Motor neuron (in vitro differentiated cells): ENCODE measurements at places on chromosomes 4 and X. TPM values are rescaled to one million over a fixed set of nuclear protein-coding genes. Genes with fewer than 3 reads are reported as not detected.

Gene CXorf65
- total RNA-seq, result not detected in 2 replicates

Gene MAOA
- total RNA-seq, result 0.31 TPM in 1 of 2 replicates, not detected in the other

Gene FRAS1
- 5.5 and 6.8 TPM in 2 replicates for total RNA-seq

Gene PNMA5
- 0.38 and 0.63 TPM in 2 replicates for total RNA-seq

Gene HELT
- not detected in 2 replicates for total RNA-seq

DNA sequence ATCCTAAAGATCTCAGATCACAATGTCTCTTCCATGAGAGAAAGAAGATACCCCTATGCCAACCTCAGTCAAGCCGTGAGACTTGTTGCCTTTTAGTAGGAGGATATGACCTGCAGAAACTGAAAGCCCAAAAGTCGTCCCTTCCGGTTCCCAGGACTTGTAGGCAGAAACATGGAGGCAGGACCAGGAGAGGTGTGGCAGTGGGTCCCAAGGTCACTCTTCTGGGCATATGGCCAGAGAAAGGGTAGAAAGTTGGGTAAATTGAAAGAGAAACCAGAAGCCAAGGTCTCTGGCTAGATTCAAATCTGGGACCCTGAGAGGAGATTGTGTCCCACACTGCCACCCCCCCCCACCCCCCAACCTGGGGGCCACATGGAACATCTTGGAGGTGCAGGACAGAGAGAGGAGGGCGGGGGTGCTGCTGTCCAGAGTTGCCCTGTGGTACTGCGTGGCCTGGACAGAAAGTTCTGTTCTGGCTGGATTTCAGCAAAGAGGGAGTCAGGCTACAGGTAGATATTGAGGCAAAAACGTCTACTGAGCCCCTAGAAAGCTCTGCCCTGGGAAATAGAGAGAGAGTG lies 55.4 kb downstream of the DDX3X start:
- no peak for ATAC-seq

- ATAC-seq, result no peak
Observed at GRCh38 chrX:106302304-106302703, 134.2 kb downstream of the PWWP3B start.

DNA sequence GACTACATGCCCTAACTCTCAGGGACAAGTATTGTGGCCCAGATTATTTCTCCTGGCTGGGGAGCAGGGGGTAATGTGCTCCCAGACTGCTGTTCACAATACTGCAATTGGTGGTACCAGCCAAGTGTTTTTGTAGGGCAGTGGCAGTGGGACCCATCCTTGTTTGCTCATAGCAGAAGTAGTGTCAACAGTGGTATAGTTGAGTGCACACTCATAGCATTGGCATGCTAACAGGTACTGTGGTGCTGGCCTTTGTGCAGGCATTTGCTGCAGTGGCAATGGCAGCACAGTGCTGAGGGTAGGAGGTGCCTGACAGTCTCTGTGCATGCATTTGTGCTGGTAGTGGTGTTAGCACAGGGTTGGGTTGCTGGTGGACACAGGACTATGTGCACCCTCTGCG lies 995.0 kb downstream of the SH3BGRL start:
- ATAC-seq, result no peak

GRCh38 chr4:19038231-19038630 lies 1016.7 kb upstream of the LCORL start:
- ATAC-seq, result no peak

DNA sequence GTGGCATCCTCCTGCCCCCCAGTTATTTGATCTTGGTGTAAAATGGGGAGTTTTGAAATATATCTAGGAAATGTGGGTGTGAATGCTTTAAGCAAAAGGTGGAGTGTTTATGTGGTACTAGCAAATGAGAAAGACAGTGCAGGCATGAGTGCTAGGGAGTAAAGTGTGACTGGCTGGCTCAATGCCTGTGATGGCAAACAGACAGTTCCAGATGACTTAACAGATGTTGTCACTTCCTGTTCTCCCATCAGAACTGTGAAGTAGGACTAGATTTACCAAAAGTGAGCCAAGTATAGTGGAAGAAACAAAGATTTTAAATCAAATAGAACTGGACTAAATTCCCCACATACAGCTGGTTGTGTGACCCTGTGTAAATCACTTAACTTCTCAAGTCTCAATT lies 8.4 kb upstream of the AMOT start:
- ATAC-seq, result no peak

DNA sequence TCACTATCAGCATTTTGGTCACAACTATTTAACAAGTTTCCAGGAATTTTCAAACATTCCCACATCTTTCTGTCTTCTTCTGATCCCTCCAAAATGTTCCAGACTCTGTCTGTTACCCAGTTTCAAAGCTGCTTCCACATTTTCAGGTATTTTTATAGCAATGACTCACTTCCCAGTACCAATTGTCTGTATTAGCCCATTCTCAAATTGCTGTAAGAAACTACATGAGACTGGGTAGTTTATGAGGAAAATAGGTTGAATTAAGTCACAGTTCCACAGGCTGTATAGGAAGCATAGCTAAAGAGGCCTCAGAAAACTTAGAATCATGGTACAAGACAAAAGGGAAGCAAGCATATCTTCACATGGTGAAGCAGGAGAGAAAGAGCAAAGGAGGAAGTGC lies 475.0 kb upstream of the PCDH7 start:
- no peak for ATAC-seq

DNA sequence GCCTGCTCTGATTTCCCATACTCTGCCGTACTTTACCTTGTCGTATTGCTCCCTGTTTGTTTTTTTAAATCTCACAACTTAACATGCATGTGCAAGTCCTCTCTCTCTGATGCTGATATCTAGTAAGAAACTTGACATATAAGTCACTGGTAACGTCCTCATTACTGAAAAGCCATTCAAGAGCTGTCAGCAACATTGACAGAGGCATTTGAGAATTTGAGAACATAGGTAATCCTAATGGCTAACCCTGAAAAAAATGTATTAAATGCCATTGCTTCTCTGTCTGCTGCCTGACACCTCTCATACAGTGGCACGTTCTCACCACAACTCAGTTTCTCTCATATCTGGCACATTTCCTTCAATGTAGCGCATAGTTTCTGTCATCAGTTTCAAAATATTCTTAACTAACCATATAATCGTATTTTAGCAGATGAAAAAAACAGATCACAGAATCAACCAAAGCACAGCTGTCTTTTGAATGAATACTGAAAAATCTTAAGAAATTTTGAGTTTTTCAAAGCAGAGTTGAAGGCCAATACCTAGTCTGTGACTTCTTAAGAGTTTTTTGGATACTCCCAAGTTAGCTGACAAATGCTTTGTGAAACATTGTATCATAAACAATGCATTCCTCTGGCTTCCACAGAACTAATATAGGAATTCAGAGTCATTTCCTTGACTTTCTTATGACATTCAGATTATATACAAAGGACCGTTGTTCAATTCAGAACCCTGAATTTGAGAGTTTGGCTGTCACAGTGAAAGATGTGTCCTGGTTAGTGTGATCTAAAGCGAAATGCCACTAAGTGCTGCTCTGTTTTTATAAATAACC lies 996.4 kb downstream of the C4orf33 start:
- ATAC-seq, result no peak

DNA sequence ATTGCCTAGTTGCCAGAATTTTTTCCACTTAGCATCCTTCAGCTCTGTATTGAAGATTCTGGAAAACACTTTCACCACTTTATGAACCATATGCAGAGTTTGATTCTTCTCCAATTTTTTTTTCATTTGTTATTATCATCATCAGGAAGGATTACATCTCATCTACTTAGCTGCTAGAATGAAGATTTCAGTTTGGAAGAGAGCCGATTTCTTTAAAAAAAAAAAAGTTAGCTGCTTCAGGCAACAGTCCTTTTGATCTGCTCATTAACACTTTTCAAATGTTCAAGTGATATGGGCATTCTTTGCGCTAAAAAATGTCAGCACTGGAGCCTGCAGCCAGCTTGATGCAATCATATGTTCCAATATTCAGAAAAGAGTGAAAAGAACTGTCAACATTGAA lies 76.2 kb downstream of the ANTXR2 start:
- ATAC-seq, result no peak
